Hepatic stellate cell (primary cell): ENCODE measurements at places on chromosomes 13 and 19.

- DNase-seq: peak; percentile 83
Measured at GRCh38 chr13:99980201-99980823, 1.3 kb upstream of the ZIC2 start.

DNA sequence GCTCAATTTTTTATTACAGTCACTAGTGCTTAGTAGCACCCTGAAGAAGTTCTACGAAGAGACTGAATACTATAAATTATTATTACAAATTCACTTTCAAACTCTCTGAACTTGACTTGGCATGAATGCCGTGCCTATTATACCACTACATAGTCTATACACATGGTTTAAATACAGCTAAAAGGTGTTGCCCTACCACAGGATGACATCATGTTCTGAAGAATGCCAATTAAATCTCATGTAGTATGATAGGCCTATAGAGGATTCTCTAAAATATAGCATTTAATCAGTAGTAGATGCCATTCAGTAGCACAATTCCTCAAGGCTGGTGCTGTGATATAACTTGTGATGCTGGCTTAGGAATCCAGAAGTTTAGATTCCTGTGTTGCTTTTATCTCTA lies 16.7 kb upstream of the POSTN start:
- no peak for DNase-seq

DNA sequence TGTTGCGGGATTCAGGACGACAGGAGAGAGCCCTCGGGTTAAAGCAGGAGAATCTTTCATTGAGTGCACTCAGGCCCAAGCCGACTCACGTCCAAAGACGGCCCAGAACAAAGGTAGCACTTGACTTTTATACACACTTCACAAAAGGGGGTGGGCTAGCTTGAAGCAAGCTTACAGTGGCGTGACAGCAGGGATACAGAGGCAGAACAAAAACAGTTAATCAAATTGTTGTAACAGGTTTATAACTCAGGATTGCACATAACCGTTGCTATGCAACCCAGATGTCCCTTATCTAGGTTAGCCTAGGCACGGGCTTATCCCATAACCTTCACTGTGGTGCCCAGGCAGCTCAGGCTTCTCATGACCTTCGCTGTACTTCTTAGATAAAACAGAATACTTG lies 2.0 kb downstream of the MED25 start:
- no peak for DNase-seq

DNA sequence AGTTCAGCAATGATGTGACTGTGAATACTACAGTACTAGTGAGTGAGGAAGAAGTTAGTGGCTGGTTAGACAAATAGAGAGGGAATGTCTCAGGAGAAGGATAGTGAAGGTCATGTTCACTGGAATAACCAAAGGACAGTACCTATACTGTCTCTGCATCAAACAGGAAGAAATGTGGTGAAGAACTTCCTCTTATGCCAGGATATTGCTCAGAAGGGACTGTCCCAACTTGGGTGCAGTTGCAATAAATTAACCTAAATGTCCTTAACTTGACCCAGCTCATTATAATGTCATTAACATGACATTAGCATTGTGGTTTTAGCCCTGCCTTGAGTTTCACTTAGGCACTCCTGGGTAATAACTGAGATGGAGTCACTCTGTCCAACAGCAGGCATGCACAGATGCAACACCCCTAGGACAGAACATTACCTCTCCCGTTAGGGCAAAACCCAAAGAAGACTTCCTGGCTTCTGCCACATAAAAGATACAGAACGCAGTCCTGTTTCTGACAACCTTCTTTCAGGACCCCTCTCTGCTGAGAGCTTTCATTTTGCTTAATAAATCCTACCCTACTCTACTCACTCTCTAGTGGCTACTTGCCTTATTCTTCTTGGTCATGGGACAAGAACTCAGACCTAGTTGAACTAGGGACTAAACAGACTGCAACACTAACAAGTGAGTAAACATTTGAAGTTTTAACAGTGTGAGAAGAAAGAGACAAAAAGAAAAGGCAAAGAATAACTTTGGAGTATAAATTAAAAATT lies 1591.6 kb upstream of the MIR17HG start:
- DNase-seq: no peak

GRCh38 chr19:3107658-3108057 lies 13.5 kb downstream of the GNA11 start:
- no peak for DNase-seq

DNA sequence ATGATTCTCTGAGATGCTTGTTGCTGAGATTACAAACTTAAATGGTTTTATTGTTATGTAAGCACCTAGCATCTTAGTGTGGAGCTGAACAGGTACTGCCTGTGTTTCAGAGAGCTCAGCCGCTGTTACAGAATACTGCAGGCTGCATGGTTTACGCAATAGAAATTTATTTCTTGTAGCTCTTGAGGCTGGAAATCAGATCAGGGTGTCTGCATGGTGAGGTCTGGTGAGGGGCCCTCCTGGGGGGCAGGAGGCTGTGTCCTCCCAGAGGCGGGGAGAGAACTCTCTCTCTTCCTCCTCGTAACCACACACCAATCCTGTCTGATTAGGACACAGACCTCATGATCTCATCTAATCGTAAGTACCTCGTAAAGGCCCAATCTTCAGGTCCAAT lies 13.1 kb downstream of the ATP11A start:
- DNase-seq: no peak

DNA sequence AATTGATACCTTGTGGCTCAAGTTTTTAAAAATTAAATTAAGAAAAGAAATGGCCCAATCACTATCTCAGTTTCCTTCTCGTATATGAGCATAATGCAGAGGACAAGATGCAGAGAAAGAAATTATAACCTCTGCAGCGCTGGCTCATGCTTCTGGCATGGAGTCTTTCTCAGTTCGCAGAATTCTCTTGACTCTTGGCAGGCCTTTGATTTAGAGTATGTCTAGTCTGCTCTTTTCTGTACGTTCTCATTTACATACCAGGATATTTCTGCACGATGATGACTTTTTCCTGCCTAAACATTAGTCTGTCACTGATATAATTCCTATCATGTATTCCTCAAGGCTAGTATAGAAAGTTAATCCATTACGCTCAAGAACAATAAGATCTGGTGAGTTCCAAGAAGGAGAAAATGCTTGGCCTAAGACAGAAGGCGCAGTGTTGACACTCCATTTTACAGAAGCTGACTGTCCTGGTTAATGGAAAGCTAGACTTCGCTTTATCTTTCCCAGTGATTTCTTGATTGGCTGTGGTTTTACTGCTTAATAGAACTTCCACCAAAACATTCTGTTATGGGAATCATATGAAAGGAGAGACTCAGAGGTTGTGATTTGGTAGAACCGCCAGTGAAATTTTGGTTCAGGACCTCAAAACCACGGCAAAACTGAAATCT lies 1.7 kb upstream of the SMAD9 start:
- no peak for DNase-seq

DNA sequence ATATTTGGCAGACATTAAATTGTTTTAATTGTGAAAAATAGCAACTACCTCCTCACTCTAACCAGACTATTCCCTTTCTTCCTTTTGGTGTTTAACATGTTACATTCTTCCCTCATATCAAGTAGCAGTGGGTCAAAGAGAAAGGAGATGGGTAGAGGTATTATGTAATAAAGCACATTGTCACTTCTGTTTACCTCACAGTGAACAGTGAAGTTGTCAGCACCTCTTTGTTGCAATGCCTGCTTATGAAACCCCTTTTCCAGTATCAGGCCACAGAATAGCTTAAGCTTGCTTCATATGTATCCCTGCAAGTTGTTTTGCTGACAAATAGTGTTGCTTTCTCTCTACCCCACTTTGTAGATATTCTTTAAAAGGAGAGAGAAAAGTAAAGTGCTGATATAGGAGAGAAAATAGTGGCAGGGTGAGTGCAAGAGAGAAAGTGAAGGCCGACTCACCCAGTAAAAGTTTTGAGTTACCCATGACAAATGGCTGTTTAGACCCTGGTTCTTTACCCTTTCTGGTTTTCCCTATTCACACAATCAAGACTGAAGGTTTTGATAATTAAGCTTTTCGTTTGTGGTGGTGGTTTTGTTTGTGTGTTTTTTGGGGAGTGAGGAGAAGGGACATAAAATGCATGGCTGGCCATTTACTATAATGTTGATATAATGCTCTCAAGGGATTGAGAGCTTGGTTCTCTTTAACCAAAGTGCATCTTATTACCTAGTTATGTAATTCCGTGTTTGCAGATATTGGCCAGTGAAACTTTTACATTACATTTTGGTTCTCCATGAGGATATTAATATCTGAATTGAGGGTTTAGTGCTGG lies 3.7 kb downstream of the ITM2B start:
- DNase-seq: no peak

GRCh38 chr19:58407658-58408151 lies 744 bp upstream of the ZNF584 start:
- DNase-seq: no peak

DNA sequence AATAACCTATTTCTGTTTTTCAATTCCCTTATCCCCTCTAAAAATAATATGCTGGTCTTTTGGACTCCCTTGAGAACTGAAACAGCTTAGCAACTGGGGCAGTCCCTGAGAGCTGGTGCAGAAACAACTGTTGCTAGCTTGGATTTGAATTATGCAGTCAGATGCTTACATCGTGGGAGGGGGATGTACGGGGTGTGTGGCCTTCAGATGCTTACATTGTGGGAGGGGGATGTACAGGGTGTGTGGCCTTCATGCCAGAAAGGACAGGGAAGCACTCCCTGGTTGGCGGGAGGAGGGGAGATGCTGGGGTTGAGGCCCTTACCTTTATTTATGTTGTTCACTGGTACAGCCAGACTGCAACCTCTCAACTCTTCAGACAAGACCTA lies 25.6 kb downstream of the LRCH1 start:
- DNase-seq: no peak

- peak; percentile 17 for DNase-seq
Measured at GRCh38 chr19:58305932-58306323, 751 bp downstream of the ERVK3-1 start.

DNA sequence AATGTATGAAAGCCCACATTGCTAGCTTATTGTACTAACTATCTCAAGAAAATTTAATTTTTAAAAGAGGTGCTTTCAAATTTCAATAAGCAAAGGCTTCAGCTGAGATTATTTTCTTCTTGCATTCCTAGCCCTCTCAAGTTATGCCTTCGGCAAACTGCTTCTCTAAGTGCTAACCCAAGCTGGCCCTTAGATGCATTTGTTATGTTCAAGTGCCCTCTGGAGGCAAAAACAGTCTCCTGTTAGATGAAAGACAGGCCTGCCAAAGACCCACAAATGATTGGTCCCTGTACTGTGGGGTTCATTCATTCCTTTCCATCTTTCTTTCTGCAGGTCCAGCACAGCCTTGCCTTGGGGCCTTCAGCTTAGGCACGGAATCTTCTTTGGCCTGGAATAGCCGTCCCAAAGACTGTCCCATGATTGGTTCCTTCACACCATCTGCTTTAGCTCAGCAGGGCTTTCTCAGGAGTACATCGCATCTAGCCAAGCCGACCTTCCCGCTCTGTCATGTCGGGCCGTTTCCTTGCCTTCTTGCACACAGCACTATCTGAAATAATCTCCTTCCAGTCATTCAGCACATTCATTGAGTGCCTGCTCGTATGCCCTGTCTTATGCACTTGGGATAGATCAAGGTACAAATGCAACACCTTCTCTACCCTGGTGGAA lies 26.4 kb upstream of the TPTE2 start:
- peak; percentile 26 for DNase-seq

DNA sequence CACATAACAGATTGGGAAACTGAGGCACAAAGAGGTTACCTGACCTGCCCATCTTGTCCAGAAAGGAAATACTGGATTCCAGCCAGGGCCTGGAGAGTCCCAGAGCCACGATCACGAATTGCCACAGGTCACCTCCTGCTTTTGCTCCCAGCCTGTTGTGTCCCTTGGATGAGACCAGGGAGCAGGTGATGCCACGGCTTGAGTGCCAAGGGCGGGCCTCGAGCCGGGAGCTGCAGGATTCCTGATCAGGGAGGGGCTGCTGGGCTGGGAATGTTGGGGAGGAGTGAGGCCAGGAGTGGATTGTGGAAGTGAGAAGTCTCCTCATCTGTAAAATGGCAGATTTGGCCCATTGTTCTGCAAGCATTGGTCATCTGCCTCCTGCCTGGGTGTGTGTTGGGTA lies 29.4 kb downstream of the DNM2 start:
- DNase-seq: no peak

DNA sequence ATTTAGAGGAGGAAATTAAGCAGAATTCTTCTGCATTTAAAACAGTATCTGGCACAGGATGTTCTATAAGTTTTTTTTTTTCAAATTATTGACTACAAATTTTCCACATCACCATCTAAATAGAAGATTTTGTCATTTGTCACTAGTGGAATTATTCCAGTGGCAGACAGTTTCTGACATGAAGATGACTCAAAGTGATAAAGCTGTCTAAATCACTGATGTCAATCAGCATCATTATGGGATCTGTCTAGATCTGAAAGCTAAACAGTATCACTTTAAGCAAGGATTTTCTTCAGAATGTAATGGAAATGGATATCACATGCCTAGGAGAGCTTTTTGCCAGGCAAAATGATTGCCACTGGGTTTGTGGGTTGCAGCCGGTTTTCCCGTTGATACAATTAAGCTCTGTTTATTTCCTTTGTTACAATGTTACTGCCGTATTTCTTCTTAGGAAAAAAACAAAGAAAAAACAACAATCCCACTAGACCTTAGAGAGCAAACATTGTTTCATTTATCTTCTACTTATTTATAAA lies 1657.0 kb upstream of the PRR20A start:
- no peak for DNase-seq

DNA sequence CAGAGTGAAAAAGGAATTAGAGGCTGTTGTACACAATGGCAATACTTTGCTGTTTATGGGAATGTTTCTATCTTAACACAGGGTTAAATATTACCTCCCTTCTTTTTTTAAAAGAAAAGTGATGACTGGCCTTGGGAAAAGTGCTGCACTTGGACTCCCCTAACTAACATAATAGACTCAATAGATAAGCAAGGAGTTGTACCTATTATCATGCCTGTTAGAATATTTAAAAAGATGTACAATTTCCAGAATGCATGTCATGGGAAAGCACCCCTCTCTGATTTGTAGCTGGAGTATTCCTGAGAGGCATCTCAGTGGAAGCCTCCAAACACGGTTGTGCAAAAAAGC lies 79.3 kb upstream of the GPC6 start:
- no peak for DNase-seq
